ENCODE measurements at places on chromosomes 7 and 10.

DNA sequence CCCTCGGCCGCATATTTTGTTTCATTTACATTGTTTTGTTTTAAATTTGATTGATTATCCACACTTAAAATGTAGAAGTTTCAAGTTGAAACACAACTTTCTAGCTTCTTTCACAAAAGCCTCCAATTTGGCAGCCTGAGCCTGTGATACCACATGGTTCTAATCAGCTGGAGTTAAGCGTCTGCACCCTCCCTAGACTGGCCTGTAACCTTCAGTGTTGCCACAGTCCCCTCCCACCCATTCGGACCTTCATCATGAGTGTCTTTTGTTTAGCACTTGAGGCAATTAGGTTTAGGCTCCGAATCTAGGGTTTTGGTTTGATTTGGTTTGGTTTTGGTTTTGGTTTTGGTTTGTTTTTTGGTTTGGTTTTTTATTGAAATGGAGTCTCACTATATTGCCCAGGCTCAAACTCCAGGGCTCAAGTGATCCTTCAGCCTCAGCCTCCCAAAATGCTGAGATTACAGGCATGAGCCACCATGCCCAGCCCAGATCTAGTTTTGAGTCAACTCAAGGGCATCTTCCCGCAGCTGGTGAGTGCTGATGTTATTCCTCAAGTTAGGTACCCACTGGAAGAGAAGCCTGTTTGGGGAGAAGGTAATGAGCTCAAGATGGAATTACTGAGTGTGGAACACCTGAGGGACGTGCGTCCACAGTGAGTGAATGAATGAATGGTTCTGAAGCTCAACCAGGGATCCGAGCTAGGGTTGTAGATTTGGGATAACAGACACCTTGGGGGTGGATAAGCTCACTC lies 201.4 kb downstream of the HECW1 start:
- no peak for DNase-seq

- no peak for DNase-seq
Measured at GRCh38 chr10:34346516-34347100, 468.5 kb downstream of the PARD3 start.

GRCh38 chr7:14995774-14996173 lies 93.2 kb upstream of the DGKB start:
- DNase-seq: no peak

DNA sequence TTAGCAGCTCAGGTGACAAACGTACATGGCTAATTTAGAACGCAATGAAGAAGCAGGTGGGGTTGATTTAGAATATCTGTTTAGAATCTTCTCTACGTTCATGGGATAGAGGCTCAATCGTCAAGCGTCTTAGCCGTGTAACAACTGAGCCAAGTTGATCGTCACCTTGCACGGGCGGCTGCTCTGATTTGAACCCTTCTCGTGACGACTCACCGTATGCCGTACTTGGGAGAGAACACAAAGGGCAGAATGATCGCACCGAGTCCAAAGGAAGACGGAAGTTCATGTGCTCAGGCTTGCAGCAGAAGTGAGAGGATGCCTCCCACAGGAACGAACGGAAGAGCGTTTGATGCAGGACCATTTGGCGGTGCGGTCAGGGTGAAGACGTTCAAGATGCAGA lies 108.3 kb upstream of the TCERG1L start:
- no peak for DNase-seq

DNA sequence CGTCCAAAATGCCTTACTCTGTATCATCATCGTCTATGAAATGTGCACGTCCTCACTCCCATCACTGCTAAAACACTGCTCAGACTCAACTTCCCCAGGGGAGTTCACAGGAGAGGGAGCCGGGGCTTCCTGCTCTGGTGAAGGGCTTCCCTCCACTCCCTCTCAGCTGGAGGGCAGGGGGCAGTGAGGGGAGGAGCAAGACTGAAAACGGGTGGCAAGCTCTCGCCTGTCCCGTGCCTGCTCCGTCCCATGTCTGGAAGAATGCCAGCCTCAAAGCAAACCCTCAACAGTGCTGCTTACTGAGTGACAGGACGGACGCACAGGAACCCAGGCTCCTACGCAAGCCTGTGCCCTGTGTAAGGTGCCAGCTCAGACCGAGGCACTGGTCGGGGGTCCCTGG lies 25.1 kb downstream of the PRKAG2 start:
- DNase-seq: no peak

DNA sequence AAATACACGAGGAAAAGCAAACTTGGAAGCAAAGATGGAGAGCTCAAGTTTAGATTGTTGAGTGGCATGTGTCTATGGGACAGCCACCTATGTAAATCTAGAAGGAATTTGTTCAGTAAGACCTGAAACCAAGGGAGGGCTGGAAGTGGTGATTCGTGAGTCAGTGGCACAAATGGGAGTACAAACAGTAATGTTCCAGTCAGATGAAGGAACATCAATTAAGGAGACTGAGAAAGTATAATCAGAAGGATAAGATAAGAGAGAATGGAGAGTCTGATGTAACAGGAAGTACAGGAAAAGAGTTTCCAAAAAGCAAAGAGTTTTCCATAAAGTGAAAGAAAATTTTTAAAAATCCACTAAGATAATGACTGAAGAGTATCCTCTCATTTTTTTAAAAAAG lies 544.2 kb downstream of the KIF20B start:
- no peak for DNase-seq

Measured in hematopoietic multipotent progenitor cell treated with erythropoietin and hydrocortisone succinate and interleukin-3 and kit ligand, for 17 days (in vitro differentiated cells).